ENCODE measurements at places on chromosomes 3 and 15. TPM values are rescaled to one million over a fixed set of nuclear protein-coding genes. Genes with fewer than 3 reads are reported as not detected.

The EHD4 gene
- total RNA-seq: 21.3 TPM

The FANCD2OS gene
- total RNA-seq: not detected

The TF gene
- 9.3 TPM for total RNA-seq

The ZNF80 gene
- not detected for total RNA-seq

The NUSAP1 gene
- 138 TPM for total RNA-seq

The CORO2B gene
- 4.9 TPM for total RNA-seq

The TTLL13 gene
- total RNA-seq: 0.18 TPM

The CKMT1A gene
- 37.4 TPM for total RNA-seq

The LMOD3 gene
- total RNA-seq: not detected

The KPNA1 gene
- total RNA-seq: 58.2 TPM

DNA sequence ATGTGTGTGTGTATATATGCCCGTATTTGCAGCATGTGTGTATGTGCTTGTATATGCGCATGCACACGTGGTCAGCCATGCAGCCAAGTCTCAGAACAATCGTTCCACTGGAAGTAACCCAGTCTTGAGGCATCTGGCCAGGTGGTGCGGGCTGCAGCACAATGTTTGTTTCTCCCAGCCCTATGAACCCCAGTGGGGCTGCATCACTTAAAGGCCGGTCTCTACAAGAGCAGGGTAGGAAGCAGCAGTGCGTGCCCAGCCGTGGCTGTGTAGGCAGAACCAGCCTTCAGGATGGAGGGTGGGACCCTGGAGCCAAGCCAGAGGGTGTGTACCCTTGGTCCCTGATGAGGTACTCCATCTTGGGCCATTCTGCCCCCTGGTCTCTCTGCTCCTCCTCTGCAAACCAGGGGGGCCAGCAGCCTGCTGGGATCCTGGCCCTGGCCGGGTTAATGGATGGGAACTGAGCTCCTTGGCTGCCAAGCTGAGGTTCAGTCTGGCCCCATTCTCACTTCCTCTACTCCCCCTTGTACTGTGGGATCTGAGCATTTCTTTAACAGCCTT lies 11.8 kb downstream of the KLF13 start:
- DNase-seq: no peak

DNA sequence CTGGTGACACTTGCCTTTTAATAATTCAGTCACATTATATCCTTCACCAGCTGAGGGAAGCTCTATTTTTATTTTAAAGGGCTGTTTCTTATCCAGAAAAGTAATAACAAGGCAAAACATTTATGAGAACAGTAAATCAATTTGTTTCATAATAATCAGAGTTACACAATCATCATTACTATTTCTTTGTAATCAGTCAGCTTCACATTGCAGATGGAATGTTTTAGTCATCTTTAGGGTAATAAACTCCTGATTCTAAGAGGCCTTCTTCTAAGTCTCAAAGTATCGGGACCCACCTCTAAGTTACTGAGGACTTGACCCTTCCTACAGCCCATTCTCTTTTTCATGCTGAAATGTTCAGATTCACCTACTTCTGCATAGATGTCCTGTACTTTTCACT lies 298.3 kb upstream of the TGFBR2 start:
- DNase-seq: no peak

GRCh38 chr3:41638381-41638780 lies 323.5 kb downstream of the ULK4 start:
- DNase-seq: no peak

GRCh38 chr3:194279701-194280360 lies 71.3 kb downstream of the CPN2 start:
- no peak for DNase-seq

- DNase-seq: no peak
These were observed 53.3 kb downstream of the SLC7A14 start for GRCh38 chr3:170532573-170532972.

DNA sequence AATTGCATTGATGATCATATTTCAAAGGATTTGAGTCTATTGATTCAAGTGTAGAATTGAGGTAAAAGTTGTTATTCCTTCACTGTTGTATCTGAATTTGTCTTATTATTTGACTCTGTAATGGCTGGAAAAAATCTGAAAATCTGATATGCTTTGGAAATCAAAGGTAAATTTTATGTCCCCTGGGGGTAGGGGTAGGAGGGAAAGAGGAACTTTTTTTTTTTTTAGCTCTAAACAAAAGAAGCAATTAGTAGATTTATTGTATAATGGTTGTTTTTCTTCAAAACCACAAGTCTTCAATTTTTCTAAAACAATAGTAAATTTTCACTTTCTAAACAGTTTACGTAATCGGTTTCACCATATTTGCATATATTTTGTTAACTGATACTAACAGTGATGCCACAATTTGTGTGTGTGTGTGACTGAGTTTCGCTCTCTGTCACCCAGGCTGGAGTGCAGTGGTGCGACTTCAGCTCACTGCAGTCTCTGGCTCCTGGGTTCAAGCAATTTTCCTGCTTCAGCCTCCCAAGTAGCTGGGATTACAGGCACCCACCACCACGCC lies 91.7 kb upstream of the GOLGA6L4 start:
- no peak for DNase-seq

- no peak for DNase-seq
These were observed 105.2 kb upstream of the BOC start for GRCh38 chr3:113105966-113106660.

DNA sequence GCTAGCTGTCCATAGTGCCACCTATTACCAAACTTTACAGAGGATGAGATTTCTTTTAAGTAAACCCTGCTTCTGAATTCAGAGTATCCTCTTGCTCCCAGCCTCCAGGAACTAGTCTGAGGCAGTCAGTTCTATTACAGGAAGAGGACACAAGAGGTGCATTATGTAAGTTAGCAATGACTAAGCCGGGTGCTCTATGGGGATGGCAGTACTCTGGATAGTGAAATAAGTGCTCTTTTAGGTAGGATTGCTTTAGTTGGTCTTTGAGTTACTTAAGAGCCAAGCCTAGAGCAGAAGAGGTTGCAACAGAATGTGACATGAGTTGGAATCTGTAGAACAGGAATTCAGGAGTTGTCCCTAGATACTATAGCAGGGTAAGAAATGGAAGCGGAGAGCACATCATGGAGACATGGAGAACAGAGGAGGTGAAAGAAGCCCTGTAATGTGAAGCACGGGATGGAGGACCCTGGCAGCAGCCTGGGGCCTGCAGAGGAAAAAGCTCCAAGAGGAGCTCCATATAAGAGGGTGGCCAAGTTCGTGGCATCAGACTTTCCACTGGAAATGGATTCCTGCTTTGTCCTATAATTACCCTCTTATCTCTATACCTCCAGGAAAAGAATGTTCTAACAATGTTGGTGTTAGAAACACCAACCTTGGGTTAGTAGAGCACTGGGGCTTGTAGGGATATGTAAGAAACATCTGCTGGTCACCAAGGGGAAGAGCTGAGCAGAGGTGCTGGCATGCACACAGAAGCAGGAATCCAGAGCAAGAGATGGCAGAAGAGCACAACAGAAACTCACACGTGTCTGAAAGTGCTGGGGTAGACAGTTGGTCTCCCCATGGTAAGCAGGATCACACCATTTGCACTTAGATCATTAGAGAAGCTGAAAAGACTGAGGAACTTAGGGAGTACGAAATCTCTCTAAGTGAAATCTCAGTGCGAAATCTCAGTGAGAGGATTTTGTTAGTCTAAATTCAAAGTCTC lies 851.1 kb downstream of the FHIT start:
- DNase-seq: no peak

DNA sequence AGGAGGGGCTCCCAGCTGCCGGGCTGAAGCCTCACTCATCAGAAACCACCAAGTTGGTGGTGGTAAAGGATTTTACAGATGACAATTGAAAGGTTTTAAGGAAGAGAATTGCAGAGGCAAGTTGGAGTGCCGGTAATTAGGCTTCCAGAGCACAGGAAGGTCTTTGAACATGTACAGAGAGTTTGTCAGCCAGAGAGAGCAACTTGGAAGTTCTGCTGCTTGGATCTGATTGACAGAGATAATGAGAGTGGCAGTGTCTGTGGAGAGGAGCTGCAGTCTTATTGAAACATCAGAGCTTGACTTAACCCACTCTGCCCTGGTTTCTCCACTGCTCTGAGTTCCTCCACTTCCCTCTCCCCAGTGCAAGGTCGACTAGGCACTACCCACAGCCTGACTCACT lies 448.6 kb downstream of the EPHB1 start:
- DNase-seq: no peak

DNA sequence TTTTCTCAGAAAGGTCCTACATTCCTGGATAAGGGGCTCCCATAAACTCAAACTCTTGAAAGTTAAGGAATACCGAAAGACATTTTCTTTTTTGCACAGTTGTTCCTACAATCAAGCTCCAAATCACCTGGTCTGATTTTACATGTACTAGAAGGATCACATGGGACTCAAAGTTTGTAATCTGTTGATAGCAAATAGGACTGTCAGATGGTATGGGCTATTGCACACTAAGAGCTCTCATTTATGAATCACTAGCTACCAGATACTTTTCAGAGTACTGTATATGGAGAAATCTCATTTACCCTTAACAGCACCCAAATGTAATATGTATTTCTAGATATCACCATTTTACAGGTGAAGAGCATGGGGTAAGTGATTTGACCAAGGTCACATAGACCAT lies 49.5 kb upstream of the CMSS1 start:
- no peak for DNase-seq

- DNase-seq: no peak
These were observed 12.4 kb downstream of the RTF1 start for GRCh38 chr15:41429003-41429890.

- no peak for DNase-seq
These were observed 85.9 kb upstream of the ABHD2 start for GRCh38 chr15:89002281-89002761.

DNA sequence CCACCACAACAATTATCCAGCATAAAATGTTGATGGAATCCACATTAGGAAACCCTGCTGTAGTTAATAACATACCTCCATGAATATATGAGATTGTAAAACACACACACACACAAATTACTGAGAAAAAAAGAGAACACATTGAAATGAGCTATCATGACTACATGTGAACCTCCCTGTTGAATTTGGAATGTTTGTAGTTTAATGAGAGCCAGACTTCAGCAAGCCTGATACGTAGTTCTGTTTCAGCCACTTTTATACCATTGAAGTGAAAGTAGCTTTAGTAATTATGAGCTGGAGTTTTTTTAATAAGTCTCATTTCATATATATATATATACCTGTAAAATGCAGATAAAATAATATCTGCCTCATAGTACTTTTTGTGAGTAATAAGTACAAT lies 1146.4 kb downstream of the NAALADL2 start:
- DNase-seq: no peak

DNA sequence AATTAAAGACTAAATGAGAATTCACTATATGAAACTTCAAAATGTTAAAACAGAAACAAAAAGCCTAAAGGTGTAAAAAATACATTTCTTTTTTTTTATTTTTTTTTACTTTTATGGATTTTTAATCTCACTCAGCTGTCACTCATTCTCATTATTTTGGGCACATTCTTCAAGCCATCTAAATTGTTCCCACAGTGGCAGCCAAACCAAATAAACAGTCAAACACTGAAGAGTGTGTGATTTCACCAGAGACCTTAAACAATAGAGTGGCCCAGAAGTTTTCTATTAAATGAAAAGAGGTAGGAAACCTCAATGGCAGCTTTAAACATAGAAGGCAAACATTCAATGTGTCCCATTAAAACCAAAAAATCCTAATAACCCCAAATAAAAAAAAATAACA lies 616.1 kb downstream of the OTOL1 start:
- DNase-seq: no peak

GRCh38 chr3:140822401-140823047 lies 119.1 kb upstream of the SLC25A36 start:
- no peak for DNase-seq

DNA sequence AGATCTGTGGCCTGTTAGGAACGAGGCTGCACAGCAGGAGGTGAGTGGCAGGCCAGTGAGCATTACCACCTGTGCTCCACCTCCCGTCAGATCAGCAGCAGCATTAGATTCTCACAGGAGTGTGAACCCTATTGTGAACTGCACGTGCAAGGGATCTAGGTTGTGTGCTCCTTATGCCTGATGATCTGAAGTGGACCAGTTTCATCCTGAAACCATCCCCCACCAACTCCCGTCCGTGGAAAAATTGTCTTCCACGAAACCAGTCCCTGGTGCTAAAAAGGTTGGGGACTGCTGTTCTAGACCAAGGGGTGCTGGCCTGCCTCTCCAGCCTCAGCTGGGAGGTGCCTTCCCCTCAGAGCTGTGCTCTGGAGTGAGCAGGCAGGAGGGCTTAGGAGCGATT lies 61.4 kb downstream of the RPLP1 start:
- no peak for DNase-seq

DNA sequence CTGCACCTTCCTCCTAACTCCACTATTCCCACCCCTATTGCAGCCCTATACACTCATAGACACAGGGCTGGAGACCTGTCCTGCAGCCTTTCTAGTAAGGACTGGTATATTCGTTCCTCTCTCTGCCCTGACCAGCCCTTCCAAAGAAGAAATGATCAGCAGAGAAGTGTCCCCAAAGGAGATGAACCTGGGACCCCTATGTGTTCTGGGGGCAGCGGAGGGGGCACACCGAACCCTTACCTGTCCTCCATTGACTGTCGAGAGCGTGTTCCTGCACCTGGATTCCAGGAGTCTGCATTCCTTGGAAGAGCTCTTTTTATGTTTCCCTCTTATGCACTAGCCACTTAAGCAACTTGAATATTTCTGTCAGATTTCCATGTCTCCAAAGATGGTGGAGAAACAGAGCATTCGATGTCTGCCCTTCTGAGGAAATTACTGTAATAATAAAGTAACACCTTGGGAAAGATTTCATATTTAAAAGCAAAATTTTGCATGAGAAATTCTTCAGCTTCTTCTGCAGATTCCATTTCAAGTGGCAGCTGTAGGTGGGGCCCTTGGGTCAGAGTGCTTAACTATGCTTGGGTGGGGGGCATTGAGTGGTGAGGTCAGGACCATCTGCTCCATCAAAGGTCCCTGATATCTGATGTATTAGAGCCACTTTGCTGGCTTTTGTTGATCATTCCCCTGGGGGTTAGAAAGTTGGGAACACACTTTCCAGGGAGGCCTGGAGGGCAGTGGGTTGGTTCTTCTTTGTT lies 6.3 kb downstream of the EPHB1 start:
- DNase-seq: no peak

DNA sequence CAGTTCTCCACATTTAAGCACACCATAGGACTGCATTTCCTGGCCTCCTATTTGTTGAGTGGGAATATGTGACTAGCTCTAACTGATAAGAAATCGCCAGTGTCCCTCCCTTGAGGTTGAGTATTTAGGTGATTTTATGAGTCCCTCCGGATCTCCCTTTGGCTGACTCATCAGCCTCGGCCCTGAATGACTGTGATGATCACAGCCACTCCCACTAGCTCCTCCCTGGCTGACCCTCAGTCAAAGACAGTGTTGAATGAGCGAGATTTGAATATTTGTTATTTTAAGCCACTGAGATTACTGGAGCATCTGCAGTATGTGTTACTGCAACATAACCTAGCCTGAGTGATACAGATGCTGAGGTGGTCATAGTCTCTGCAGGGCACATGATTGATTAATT lies 515.3 kb downstream of the EPHB1 start:
- no peak for DNase-seq
